ENCODE measurements at places on chromosomes 4 and X.

DNA sequence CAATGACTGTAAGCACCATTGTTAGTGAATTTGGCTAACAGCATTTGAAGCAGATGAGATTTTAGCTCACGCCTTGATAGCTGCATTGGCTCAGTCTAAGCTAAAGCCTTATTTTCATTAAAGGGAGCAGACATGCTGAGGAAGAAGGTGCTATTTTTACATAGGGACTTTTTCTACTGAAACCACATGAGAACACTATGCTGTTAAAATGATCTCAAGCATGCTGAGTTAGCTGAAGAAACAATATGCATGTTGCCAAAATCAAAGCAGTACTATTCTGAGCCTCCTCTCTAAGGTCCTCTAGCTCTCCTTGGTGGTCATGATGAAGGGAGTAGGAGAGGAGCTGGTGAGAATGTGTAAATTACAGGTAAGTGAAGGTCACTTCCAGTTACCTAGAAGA, 134.4 kb upstream of the JADE1 start:
- no peak for DNase-seq

DNA sequence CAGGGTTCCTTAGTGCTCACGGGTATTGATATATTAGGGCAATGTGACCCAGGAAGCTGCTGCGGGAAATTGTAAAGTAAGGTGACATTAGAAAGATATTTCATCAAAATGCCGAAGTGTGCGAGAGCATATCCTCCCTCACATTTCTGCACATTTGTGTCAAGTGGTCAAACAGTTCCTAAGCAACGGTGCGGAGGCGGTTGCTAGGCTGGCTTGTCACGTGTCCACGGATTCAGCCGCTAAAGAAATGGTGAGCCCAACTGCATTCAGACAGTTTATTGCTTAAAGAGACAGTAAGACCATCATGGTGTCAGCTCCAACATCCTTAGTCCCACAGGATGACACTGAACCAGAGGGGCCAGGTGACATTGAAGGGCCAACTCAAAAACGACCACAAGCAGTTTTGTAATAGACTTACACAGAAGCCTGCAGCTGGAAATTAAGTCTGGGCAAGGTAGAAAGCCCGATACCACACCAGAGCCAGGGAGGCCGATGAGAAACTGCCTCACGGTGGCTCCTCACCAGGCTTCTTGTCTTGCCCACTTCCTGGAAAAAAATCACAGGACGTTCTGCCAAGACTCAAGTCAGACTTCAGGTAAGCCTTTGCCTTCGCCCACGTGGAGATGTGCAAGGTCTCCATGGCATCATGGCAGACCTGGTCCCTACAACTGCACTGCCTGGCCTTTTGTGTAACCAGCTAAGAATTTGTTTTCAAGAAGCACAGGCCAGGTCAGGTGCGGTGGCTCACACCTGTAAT, 50.4 kb downstream of the USP11 start:
- no peak for DNase-seq

DNA sequence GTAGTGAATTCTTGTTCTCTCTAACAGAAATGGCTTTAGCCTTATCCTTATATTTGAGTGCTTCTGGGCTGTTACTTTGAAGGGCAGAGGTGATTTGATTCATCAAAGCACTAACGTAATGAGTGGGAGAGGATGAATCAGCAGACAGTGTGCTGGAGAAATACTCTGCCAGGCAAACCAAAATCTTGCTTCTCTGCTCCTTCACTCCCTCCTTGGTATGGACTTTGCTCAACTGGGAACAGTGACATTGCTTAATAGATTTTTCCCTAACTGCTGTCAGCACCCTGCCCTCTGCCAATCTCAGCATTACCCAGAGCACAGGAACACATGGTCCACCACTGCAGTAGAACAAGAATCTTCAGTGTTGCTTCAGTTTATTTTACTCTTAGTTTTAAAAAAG, 56.0 kb downstream of the PDLIM5 start:
- DNase-seq, result no peak

DNA sequence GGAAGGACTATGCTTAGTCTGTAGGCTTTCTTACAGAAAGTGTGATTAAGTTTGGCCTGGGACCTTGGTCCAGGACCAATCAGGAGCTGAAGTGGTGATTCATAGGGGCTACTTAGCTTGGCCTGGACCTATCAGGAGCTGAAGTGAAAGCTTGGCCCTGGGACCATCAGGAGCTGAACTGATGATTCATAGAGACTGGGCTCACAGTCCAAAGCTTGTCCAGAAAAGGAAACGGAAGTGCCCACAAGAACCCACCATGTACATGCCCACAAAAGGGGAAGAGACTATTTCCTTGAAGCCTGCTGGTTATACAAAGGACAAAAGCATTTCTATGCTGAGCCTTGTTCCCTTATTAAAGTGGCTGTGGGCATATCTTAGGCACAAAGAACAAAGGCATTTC, 12.6 kb downstream of the TENT5D start:
- no peak for DNase-seq

- no peak for DNase-seq
Observed at GRCh38 chr4:27514711-27515110, 654.1 kb downstream of the STIM2 start.

DNA sequence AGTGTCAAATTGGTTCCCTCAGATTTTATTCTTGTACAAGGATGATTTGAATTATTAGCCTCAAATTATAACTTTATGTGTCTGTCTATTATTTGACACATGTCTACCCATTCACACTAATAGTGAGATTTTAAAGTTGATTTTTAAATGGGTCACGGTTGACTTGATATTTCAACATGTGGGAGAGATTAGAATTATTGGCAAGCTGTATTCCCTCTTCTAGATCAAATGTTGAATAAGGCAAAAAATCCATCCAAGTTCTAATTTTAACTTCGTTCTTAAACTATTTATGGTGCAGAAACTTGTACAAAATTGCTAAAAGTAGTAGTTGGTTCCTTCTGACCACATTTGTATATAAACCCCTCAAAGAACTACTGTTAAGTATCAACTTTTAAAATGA, 1498.0 kb downstream of the STIM2 start:
- no peak for DNase-seq

DNA sequence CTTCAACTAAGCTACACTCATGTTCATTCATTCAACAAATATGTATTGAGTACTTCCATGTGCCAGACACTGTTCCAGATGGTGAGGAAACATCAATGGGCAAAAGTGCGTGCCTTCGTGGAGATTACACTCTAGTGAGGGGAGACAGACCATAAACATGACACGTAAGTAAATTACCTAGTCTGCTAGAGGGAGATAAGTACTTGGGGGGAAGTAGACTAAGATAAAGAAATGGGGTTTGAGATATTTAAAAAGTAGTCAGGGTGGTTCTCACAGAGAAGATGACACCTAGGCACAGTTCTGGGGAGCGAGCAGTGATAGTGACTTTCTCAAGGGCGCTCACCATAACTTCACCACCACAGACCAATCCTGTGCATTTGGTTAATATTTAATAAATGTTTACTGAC, 11.7 kb downstream of the JCHAIN start:
- DNase-seq, result no peak

- DNase-seq, result no peak
Observed at GRCh38 chr4:13484749-13485221, 645 bp upstream of the RAB28 start.

DNA sequence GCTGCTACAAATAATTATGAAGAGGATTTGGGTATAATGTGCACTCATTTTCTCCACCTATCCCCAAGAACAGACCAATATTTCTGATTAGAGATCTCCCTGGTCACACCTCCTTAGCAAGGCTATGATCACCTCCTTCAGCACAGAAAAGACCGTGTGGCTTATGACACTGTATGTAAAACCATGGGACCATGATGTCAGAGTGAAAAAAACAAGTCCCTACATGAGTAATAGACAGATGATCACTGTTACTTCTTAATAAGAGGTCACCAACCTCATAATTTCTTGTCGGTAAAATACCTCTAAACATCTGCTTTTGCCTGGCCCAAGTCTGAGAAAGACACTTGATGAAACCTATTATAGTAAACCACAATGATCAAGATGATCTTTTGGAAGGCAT, 330.6 kb upstream of the F9 start:
- no peak for DNase-seq

DNA sequence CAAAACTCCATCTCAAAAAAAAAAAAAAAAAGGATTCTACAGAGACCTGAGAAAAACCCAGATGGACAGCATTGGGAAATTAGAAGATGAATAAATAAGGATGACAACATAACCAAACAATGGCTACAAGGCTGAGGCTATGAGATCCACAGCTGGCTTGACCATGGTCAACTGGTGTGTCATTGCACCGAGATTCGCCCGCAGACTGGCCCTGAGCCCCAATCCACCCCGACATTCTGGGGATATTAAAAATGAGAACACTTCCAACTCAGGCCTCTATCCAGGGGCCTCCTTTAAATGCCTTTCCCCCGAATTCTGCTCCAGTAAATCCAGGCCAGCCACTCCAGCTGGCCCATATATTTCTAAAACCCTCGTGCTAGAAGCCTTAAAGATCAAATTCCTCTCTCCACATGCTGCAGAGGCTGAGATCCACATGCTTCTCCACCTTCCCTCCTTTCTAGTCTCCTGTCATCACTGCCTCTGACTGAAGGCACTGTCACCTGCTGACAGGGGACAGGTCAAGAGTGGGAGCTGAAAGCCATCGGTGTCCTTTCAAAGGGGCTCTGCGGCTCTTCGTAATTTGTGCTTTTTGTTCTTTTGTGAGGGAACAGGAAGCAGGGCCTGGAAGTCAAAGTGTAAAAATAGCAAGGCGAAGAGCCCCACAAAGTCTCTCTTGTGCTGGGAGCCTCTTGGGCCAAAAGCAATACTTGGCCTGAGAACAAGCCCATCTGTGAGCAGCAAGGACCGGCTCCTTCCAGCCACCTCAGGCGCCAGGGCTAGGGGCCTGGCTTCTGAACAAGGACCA, 203.7 kb downstream of the NSUN7 start:
- no peak for DNase-seq

DNA sequence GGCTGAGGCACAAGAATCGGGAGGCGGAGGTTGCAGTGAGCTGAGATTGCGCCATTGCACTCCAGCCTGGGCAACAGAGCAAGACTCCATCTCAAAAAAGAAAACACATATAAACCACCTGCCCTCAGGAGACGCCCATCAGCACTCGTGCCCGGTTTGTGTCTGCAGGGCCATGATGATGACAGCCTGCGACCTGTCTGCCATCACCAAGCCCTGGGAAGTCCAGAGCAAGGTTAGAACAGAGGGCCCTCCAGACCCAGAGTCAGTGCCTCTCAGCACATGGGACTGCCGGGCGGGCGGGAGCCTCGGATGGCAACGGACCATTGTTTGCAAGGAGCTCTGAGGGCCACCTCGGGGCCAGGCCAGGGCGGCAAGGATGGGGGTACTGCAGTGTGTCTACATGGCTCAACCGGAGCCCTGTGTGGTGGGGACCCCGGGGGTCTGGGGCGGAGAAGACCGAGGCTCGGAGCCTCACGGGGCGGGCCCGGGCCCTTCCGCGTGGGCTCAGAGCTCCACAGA, 9.3 kb downstream of the ATP5ME start:
- DNase-seq, result no peak

- peak; percentile 23 for DNase-seq
Observed at GRCh38 chr4:153438916-153439756, 27.0 kb upstream of the TMEM131L start.

GRCh38 chrX:53422861-53423306, at the start of gene RIBC1:
Gene RIBC1, plus strand, starts transcription at chrX:53422873. Its CDS starts 3,404 bp downstream, at chrX:53426277.
- DNase-seq, result no peak

DNA sequence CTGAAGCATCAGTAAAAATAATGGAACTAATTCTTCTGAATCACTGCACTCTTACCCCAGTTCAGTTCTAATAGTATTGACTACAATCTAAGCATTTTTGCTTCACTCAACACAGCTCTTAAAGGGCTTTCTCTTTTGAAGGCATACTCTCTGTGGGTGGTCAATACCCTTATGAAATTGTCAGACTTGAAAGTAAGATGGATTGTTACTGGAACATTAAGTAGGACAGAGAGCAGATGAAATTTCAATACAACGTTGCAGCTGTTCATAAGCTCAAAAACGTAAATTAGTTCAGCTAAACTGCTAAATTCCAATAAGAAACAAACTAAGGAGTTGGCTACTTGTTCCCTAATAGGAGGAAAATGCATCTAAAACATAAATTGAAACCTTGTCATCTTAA, 352.3 kb upstream of the TENM3 start:
- DNase-seq, result no peak

DNA sequence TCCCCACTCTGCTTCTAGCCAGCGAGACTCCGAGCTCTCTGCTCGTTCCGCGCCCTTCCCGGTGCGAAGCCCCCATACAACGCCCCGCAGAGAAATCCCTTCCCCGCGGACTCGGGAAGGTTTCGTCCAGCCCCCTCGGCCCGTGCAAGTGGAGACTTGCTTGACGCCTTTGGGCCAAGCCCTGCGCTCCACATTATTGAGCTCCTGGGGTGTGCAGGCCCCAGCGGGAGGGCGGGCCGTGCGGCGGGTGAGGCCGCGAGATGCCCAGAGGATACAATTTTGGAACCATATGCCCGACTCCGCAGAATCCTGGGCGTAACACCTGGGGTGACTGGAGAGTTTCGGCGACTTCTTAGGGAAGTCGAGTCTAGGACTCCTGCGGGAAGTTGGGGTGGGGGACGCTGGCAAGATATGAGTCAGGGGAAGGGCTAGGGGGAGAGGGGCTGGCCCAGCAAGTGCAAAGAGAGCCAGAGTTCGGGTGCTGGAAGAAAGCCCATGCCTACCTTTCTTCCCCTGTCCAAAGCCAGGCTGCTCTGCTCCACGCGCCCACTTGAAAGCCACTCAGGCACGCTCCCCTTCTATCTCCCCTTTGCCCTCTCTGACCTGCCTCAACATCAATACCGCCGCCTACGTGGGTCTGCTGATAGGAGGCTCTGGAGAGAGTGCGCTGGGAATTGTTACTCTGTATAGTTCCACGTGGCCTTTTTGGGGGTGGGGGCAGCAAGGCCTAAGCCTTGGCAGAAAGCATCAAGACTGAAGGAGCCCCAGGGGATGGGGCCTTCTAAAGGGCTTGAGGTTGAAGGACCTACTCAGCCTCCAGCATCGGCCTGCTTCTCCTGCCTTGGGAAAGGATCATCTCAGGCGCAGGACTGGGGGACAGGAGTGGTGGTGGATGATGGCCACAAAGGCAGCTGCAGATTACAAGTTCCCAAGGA, 1.2 kb upstream of the ELF4 start:
- no peak for DNase-seq

GRCh38 chrX:70998411-70999027, 67.6 kb upstream of the SLC7A3 start:
- no peak for DNase-seq

DNA sequence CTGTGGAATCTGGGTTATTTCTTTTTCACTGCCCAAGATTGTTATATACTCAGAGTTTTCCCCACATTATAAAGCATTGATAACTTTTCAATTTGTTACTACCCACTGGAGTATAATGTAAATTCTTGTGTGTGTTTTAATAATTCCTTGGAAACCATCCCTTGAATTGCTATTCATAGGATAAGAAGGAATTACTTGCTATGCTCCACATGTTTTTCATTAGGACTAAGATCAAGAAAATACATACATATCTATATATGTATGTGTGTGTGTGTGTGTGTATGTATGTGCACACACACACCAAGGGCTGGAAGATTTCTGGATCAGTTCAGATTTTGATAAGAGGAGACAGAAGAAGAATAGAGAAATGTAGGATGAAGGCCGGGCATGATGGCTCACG, 206.4 kb upstream of the JADE1 start:
- DNase-seq, result no peak
